ENCODE measurements at places on chromosomes 16 and 17.

GRCh38 chr17:7060165-7060891, 16.4 kb upstream of the SLC16A11 start:
- DNase-seq: no peak

DNA sequence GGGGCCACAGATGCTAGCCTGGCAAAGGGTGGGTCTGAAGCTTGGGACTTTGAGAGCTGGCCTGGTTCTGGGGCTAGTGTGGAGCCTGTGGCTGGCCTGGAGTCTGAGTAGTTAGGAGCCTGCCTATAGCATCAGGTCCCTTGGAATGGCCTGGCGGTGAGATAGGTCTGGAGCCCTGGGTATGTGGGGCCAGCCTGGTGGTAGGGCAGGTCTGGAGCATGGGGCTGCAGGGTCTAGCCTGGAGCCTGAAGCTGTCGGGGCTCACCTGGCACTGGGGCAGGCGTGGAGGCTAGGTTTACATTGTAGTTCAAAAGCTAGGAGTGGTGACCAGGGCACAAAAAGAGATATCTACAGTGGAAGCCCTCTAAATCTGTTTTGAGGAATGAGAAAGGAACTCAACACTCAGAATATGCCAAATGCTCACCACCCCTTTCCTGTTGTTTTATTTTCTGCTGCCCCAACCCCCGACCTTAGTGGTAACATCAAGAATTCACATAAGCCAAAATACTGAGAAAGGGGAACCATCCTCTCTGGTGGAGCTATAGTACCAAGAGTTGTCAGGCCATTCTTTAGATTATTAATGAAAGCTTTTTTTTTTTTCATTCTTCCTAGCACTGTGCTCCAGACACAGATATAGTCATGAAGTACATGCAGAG, 100.3 kb downstream of the TANC2 start:
- no peak for DNase-seq

- DNase-seq: no peak
These were observed 87.2 kb upstream of the SMURF2 start for GRCh38 chr17:64749306-64749705.

DNA sequence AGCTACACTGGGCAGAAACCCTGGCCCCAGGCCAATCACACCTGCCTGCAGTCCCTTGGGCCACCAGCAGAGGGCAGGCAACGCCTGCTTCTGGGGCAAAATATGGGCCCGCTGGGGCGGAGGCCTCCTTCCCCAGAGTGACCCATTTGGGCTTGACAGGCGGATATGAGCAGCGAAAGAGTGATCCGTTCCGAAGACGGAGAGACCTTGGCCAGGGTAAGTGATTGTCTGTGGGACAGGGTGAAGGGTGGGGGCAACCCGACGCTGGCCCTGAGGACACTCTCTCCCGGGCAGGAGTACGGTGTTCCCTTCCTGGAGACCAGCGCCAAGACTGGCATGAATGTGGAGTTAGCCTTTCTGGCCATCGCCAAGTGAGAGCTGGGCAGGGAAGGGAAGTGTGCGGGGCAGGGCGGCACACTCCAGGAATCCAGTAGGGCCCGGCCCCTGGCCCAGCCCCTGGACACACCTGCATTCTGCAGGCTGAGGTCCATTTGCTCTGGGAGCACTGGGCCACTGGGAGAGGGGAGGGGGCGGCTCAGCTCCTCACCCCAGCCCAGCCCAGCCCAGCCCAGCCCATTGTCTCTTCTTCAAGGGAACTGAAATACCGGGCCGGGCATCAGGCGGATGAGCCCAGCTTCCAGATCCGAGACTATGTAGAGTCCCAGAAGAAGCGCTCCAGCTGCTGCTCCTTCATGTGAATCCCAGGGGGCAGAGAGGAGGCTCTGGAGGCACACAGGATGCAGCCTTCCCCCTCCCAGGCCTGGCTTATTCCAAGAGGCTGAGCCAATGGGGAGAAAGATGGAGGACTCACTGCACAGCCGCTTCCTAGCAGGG, 3.5 kb upstream of the NHERF1 start:
- DNase-seq: peak; percentile 91

DNA sequence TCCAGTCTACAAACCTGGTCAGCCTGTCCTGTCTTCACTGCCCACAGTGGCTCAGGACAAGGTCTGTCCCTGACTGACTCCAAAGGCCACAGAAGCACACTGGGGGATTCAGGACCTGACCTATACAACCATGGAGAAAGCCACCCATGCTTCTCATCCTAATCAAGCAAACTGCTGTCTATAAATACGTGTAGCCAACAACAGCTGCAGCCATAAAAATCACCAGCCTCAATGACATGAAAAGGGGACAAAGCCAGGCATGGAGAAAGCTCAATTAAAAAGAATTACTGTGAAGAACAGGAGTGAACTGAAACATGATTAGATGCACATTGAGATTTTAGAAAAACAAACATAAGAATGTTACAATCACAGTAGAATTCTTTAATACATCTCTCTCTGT, 170.1 kb downstream of the CDK5R1 start:
- DNase-seq: no peak

GRCh38 chr17:65222214-65222738, 85.1 kb downstream of the RGS9 start:
- peak; percentile 23 for DNase-seq

DNA sequence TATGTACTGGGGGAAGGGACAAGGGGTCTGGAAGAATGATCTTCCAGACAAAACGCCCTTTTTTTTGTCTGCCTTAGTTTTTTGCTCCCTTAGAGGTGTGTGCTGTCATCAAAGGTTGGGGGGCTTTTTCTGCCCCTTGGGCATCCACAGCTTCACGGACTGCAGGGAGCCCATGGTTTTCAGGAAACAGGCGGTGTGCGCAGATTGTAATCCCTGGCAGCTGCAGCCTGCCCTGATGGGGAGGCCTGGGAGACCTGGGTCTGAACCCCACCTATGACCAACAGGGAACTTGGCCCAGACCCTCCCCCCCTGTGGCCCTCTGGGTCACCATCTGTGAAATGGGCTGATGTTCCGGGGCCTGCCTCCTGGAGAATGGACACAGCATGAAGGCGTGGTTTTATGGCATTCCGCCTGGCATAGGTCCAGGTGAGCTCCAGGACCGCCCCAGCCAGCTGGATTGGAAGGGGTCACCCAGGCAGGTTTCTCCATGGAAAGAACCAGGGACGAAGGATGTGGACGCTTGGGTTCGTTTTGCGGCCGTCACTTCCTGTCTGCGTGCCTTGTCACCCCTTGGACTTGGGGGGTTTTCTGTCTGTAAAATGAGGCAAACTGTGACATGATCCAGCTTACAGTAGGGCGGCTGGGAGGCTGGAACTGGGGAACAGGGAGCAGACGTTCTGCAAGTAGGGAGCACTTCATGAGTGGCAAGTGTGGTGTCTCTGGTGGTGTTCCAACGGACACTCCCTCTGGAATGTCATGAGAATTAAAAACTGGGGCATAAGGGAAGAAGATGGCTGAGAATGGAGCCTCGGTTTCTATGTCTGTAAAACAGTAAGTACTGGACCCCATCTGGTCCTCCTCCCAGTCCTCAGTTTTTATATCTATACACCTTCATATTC, 1.5 kb downstream of the CPNE2 start:
- DNase-seq: no peak

Data from GM03348 (cell line).